Endodermal cell (in vitro differentiated cells): ENCODE measurements at places on chromosomes 7 and 10.
A peak's percentile ranks its signal among the peaks of the same experiment; 100 is the strongest.

- peak; percentile 82 for DNase-seq
Measured at GRCh38 chr10:133230387-133231195, 574 bp downstream of the UTF1 start.

DNA sequence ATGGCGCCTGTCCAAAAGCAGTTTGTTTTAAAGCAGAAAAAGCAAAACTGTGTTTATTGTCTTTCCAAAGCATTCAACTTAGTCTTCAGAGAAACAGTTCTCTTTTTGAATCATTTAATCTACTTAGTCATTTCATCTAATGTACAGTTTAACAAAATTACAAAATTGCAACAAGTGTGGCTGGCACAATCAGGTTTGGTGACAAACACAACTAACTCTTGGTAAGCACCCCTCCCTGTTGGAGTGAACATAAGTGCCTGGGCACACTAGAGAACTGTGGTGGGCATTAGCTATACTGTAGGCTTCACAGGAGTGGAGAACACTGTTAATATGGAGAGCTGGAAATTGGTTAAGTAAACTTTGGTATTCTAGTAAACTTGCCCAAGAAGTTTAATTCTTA, 6.9 kb downstream of the CREM start:
- DNase-seq = no peak

- no peak for DNase-seq
Measured at GRCh38 chr7:159146084-159146858, 1.6 kb upstream of the VIPR2 start.

DNA sequence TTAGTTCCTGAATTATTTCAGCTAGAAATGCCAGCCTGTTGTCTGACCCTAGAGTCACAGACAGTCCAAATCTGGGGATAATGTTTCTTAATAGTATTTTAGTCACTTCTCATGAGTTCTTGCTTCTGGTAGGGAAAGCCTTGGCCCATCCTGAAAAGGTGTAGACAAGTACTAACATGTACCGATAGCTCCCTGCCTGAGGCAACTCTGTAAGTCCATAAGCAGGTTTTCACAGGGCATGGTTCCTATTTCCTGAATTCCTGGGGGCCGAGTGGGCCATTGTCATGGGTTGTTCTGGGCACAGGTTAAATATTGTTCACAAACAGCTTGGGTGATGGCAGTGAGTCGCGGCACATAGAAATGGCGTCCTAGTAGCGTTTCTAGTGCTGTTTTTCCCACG, 3.1 kb upstream of the ZNF117 start:
- DNase-seq = no peak

- DNase-seq = no peak
Measured at GRCh38 chr10:33674491-33674890, 340.0 kb upstream of the NRP1 start.

DNA sequence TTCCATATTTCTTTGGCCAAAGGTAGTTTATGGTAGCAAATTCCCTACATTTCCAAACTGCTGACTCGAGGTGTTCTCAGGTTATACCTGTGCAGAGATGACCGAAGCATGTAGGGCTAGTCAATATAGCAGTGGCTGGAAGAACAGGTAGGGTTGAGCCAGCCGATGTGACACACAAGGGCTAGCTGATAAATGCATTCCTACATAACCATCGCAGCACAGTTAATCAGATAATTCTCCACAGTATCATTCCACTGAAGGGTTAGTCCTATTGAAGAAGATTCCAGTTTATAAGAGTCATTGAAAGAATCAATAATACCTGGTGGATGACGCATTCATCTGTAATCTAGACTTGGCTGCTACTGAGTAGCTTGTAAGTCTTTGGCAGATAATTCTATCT, 220.0 kb downstream of the KIF20B start:
- DNase-seq = no peak

DNA sequence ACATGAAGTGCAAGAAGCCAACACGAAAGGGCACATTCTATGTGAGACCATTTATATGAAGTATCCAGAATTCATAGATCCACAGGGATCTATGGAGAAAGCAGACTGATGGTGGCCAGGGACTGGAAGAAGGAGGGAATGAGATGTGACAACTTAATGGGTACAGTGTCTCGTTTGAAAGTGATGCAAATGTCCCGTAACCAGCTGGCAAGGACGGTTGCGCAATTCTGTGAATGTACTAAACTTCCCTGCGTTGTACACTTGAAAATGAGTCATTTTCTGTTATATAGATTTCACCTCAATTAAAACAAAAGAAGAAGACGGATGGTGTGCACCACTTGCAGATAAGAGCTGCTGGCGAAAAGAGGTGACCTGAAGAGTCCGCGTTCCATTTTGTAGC, 861.1 kb downstream of the TYW1 start:
- DNase-seq = no peak

DNA sequence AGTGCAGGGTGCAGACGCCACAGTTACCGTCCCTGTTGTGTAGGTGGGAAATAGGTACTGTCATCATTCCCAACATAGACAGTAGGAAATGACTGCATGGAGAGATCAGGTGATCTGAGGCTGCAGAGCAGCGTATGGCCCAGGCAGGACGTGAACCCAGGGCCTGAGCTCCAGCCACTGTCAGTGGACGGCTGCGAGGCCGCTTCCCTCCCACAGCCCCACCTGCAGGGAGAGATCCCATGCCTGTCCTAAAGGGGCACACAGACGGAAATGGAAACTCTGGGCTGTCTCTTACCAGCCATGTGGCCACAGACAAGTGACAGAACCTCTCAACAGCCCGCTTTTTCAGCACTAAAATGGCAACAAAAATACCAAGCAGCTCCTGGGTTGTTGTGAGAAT, 44.5 kb upstream of the MNX1 start:
- no peak for DNase-seq

DNA sequence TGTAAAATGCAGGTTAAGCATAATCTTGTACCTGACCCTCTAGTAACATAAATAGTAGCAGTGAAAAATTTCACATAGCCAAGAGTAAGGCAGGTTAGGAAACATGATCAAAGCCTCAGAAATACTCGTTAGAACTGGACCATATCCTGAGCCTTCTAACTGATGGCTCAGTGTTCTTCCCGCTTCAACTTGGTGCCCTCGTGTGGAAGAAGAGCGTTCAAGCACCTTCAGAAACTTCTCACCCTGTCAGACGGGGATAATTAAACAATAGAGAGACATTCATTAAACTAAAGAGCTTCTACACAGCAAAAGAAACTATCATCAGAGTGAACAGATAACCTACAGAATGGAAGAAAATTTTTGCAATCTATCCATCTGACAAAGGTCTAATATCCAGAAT, 124.5 kb downstream of the MYOF start:
- DNase-seq = peak; percentile 65

GRCh38 chr10:69573056-69573806, at the start of gene NEUROG3:
Gene NEUROG3 (minus strand): TSS chr10:69573422. CDS start chr10:69573043, 379 bp downstream.
- peak; percentile 88 for DNase-seq

GRCh38 chr10:132583456-132583855, 45.9 kb downstream of the INPP5A start:
- DNase-seq = no peak

DNA sequence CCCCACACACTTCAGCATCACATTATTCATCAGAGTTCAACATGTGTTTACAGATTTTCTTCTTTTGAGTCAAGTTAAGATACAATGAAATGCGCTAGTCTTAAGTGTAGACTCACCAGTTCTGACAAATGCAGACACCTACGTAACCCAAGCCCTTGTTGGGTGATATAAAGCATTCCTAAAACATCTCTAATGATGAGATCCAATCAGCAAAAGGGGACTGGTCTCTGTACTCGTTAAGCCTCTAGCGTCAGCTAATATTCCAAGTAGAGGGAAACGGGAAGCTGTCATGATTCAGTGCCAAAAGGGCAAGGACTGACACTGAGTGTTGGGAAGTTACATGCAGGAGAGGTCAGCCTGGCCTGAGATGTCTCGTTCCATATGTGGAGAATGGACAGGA, 38.7 kb upstream of the TRIL start:
- no peak for DNase-seq

- peak; percentile 45 for DNase-seq
Measured at GRCh38 chr10:132299371-132300336, 8.1 kb downstream of the STK32C start.

GRCh38 chr10:123146013-123146893, 1.7 kb upstream of the HMX2 start:
- peak; percentile 64 for DNase-seq

- DNase-seq = no peak
Measured at GRCh38 chr10:131131726-131132591, 179.6 kb downstream of the TCERG1L start.

- peak; percentile 91 for DNase-seq
Measured at GRCh38 chr7:140645166-140645900, 4.7 kb upstream of the DENND2A start.

- no peak for DNase-seq
Measured at GRCh38 chr7:74324531-74325209, 35.5 kb downstream of the CLIP2 start.

DNA sequence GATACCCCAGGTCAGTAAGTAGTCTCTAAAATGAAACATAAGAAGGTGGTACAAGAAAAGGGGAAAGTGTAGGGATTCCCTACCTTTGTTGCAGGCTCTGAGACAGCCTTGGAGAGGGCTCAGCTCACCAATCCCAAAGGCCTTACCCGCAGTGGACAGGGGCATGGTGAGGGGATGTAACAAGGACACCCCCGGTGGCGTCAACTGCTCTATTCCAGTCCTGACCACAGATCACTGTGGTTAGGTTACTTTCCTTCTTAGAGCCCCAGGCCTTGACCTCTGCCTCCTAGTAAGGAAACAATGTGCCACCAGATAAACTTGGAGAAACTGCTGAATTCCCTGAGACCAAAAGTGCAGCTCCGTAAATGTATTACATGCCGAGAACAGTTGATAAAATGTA, 17.5 kb downstream of the PLXNA4 start:
- DNase-seq = no peak

DNA sequence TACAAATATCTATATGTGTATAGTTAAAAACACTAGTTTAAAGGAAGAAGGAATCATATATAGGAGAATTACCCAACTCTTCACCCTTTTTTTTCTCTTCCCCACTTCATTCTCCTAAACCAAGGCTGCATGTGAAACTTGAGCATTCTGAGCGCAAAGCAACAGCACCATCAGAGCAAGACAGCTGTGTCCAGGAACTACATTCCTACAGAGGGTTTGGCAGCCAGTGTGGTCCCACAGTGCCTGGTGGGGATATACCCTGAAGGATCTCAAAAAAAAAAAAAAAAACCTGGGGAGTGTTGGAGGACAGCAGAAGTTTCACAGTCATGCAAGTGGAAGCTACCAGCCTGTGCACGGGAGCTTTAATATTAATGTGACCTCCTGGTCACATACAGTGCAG, 310.4 kb downstream of the CTNNA3 start:
- DNase-seq = no peak

- no peak for DNase-seq
Measured at GRCh38 chr7:92432299-92432946, 14.9 kb upstream of the GATAD1 start.

GRCh38 chr7:30176463-30177109, 41.8 kb downstream of the MTURN start:
- DNase-seq = no peak

- DNase-seq = no peak
Measured at GRCh38 chr7:116236020-116236630, 25.8 kb downstream of the TES start.

- no peak for DNase-seq
Measured at GRCh38 chr7:40059057-40059456, 75.4 kb downstream of the MPLKIP start.

- no peak for DNase-seq
Measured at GRCh38 chr7:80967071-80967916, 48.4 kb upstream of the SEMA3C start.

DNA sequence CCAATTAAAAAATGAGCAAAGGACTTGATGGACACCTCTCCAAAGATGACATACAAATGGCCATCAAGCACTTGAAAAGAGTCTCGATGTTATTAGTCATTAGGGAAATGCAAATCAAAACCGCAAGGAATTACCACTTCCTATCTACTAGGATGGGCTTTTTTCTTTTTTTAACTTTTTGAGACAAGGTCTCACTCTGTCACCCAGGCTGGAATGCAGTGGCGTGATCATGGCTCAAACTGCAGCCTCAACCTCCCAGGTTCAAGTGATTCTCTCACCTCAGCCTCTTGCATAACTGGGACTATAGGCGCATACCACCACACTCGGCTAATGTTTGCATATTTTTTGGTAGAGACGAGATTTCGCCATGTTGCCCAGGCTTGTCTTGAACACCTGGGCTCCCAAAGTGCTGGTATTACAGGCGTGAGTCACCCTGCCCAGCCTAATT, 13.6 kb downstream of the NKX1-2 start:
- DNase-seq = no peak

DNA sequence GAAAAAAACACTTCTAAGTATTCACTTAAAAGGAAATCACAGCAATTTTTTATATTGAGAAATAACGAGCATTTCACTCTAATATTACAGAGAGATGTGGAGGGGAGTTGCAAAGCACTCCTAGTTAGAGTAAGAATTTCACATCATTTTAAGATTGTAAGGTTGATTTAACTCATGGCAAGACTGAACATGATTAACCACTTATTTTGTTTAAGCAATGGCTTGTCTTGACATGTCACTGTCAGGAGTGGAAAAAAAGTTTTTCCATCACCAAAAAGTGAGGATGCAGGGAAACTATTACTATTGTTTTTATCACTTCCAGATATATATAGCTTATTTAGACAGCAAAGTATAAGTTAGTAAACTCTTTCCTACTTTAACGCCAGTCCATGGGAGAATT, 27.1 kb downstream of the CD36 start:
- no peak for DNase-seq

- no peak for DNase-seq
Measured at GRCh38 chr7:85974176-85974575, 669.5 kb upstream of the GRM3 start.

- no peak for DNase-seq
Measured at GRCh38 chr10:72425133-72425532, 70.4 kb upstream of the DNAJB12 start.

GRCh38 chr10:42488416-42488815, 150.0 kb downstream of the ZNF33B start:
- DNase-seq = no peak

DNA sequence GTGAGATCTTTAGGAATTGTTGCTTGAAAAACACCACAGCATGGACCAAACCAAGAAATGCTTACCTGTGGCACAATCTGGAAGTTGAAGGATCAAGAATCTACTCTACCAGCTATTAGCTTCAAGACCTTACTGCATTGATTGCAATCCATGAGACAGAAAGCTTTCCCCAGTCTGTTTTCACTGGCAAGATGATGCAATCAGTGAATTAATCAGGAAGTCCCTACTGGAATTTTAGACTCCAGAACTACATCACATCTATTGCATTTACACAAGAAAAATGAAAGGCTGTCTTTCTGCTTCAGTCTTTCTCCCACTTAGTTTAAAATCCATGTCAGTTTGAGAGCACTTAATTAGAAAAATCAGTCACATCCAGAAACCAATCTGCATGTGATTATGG, 191.7 kb downstream of the TFEC start:
- no peak for DNase-seq

DNA sequence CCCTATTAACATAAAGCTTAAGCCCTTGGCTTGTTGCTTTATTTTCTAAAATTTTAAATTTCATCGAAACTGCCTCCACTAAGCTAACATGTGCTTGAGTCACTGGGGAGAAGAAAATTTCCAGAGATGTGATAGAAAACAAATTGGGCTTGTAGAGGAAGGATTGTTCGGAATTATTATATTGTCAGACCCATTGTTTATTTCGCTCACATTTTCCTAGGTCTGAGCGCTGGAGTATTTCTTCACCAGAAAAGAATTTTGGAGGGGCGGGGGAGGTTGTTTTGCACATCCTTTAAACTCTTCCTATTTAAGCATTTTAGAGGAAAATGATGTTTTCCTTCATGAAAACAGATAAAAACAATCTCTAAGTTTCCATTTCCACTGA, 29.1 kb downstream of the CELF2 start:
- DNase-seq = no peak

GRCh38 chr10:5283305-5284158, 81.2 kb upstream of the UCN3 start:
- peak; percentile 85 for DNase-seq
